ENCODE measurements at places on chromosomes 2 and 18.

- no peak for DNase-seq
Observed at GRCh38 chr2:206480161-206480560, 36.8 kb downstream of the ADAM23 start.

- DNase-seq, result peak; percentile 44
Observed at GRCh38 chr2:46410273-46411244, 68.8 kb upstream of the TMEM247 start.

GRCh38 chr2:126803434-126803775 lies 95.3 kb upstream of the TEX51 start:
- no peak for DNase-seq

DNA sequence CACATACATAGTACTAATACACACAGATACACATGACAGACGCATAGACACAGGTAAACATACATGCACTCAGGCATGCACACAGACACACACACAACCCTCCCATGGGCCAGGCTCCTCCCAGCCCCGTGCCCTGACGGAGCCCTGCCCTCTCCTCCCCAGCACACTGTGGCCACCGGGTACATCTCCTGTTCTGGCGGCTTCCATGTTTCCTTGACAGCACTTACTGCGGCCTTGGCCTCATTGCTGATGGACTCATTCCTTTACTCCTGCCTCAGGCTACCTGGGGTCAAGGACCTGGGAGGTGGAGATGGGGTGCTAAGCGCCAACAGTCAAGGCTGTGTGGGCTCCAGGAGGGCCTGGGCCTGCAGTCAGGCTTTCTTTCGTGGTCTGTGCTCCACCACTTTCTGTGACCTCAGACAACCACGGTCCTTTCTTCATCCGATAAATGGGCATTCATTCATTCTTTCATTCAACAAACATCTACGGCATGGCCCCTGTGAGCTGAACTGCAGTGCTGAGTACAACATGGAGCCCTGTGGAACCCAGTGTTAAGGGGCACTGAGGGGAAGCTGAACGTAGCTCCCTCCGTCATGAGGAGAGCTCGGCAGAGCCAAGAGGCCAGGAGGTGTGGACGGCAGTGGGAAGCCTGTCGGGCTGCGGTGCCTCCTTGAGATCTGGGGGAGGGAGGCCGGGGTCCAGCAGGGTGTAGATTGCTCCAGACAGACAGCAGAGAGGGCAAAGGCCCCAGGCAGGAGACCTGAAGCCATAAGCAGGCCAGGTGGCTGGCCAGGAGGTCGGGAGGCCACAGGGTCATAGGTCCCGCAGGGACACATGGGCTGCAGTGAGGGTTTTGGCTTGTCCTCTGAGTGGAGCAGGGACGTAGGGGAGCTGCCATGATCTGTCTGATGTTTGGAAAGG lies 190.4 kb upstream of the HDAC4 start:
- DNase-seq, result no peak

- DNase-seq, result no peak
Observed at GRCh38 chr2:207479198-207479785, 50.5 kb upstream of the CREB1 start.

DNA sequence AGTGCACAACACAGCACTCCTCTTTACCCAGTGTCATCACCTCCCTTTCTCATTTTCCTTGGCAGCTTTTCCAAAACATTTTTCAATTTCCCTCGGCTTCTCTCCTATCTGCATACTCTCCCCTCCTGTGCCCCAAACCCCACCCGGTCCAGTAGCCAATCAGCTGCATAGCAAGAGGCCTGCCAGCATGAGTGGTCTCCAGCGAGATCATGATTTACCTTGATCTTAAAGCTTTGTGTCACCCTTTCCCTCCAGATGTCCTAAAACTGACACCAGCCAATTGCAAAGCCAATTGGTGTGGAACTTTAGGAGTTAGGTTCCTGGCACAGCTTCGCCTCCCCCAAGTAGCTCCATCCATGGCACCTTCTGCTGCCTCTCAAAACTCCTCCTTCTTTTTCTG lies 45.2 kb upstream of the SH3RF3 start:
- no peak for DNase-seq

GRCh38 chr2:180449171-180449915 lies 442.2 kb upstream of the CWC22 start:
- no peak for DNase-seq

DNA sequence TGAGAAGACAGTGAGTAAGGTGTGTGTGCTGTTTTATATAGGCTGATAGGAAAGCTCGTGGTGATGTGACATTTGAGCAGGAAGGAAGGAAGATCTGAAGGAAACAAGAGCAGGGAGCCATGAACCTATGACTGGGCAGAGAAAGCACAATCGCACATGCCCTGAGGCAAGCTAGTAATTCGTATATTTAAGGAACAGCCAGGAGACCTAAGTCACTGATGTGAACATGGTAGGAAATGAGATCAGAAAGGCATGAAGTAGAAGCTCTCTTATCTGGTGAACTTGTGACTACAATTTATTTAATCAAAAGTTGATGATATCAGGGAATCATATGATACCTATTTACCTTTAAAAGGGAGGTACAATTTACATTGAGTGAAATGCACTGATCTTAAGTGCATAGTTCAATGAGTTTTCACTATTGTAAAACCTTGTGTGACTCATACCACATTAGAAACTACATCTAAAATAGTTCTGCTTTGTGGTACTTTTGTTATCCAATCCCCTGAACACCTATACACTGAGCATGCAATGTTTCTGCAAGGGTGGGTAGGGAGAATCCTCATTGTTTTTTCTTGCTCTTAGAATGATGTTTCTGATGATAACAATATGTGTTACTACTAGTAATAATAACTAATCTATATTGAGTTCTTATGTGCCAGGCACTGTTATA lies 67.5 kb downstream of the GALNT13 start:
- DNase-seq, result no peak

DNA sequence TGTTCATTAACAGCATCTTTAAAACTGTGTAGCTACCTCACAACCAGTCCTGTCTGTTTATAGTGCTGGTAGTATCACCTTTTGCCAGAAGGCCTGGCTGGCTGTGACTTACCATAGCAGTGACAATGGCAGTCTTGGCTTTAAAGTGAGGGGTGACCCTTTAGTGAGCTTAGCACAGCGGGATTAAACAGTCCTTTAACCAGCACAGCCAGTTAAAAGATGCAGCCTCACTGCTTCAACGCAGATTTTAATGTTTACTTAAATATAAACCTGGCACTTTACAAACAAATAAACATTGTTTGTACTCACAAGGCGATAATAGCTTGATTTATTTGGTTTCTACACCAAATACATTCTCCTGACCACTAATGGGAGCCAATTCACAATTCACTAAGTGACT lies 7.0 kb downstream of the RRM2 start:
- DNase-seq, result no peak

DNA sequence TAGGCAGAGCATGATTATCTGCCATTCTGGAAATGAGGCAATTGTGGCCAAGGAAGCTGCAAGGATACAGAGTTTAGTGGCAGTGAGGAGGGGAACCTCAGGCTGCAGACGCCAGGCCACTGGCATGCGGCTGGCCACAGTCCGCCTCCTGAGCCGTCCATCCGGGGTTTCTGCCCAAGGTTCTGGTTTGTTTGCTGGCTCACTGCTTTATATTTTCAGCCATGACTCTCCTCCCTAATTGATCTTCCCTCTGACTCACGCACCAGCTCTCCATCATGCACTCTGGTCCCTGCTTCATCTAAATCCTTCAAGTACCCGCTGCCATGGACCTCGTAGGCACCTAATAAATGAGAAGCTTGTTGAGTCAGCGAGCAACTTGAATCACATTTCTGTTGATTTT lies 107.8 kb upstream of the REV1 start:
- DNase-seq, result no peak

GRCh38 chr18:75530566-75531211 lies 103.2 kb upstream of the SMIM21 start:
- DNase-seq, result no peak

- no peak for DNase-seq
Observed at GRCh38 chr2:237527766-237528165, 38.6 kb upstream of the PRLH start.

DNA sequence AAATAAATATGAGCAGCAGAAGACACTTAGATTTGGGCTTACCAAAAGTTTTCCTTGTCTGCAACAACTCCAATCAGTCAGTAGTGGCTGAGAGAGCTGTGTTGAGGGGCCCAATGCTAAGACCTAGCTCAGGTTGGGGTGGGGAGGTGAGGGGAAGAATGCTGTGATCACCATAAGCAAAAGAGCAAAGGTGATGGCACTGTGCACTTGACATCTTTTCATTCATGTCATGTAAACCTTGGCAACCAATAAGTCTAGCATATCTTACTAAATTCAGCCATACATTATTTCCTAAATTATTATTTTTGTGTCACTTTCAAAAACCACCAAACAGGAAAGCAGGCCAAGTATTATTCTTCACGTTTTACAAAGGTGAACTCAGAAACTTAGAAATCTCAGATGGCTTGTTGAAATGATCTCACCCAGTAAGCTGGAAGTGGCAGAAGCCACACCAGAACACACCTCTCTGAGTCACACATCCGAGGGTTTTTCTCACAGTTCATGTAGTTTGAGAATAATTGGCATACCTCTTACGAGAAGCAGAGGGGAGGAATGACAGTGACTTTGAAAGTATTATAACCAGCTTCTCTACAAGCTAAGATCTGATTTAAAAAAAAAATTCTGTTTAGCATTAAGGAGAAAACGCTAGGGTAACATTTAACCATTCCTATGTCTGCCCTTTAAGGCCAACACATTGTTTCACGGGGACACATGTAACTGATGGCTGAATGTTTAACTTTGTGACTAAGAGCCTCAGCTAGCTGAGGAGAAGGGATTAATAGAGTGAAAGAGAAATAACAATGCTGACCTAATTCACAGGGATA lies 43.3 kb upstream of the SETBP1 start:
- peak; percentile 58 for DNase-seq

DNA sequence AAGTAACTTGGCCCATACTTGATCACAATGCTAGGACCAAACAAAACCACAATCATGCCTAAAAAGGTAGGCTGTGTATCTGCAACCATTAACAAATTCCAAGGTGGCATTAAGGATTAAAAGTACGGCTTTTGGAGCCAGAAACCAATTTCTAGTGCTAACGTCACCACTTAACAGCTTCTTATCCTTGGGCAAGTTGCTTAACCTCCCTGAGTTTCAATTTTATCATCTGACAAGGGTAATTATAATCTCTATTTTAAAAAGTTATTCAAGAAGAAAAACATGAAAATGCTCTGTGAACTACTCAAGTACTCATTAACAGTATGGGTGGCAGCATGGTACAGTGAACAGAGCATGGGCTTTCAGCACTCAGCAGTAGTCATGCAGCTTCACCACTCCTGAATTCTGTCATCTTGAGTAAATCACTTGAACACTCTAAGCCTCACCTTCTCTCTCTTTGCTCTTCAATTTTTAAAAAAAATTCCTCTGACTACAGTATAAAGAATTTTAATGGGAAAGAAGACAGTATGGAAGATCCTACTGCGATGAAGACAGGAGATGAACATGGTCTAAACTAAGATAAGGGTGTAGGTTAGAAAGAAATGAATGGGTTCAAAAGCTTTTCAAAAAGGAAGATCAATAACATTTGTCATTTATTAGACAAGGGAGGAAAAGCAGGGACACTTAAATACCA lies 69.2 kb downstream of the SS18 start:
- no peak for DNase-seq

DNA sequence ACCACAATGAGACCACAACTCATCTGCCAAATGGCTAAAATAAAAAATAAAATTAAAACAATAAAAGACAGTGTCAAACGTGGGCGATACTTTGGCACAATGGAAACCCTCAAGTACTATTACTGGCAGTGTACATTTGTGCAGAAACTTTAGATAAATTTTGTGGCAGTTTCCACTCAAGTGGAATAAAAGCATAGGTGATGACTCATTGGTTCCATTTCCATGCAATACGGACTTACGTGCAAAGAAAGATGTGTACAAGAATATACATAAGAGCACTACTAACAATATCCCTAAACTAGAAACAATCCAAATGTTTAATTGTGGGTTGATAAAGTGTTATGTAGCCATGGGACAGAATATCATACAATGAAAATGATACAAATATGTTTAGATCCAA lies 259.0 kb upstream of the HNMT start:
- no peak for DNase-seq

DNA sequence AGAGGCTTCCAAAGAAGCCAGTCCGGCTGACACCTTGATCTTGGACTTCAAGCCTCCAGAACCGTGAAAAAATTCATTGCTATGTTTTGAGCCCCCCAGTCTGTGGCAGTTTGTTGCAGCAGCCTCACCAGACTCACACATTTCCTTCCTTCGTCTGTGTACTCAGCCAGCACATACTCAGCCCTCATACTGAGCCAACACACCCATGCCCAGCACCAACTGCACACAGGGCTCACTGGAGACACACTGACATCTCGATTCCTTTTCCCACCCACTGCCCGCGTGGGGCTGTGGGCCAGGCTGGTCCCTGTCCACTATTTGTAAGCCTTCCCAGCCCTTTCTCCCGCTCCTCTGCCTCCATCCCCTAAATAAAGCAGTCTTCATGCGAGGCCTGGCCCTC lies 24.1 kb upstream of the NMUR1 start:
- no peak for DNase-seq

DNA sequence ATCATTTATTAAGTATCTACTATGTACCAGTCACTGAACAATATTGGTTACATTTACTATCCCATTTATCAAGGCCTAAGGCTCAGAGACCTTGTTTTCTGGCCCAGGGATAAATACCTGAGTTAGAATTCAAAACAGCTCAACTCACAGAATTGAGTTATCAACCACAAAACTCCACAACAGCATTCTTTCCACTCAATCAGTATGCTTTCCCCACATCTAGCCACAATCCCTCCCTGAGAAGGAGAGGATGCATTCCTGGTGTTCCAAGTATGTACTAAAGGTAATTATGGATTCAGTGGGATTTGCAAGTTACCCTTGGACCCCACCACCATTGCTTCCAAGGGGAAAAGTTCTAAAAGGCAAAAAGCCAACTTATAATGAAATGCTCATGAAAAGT lies 104.2 kb upstream of the PID1 start:
- no peak for DNase-seq

DNA sequence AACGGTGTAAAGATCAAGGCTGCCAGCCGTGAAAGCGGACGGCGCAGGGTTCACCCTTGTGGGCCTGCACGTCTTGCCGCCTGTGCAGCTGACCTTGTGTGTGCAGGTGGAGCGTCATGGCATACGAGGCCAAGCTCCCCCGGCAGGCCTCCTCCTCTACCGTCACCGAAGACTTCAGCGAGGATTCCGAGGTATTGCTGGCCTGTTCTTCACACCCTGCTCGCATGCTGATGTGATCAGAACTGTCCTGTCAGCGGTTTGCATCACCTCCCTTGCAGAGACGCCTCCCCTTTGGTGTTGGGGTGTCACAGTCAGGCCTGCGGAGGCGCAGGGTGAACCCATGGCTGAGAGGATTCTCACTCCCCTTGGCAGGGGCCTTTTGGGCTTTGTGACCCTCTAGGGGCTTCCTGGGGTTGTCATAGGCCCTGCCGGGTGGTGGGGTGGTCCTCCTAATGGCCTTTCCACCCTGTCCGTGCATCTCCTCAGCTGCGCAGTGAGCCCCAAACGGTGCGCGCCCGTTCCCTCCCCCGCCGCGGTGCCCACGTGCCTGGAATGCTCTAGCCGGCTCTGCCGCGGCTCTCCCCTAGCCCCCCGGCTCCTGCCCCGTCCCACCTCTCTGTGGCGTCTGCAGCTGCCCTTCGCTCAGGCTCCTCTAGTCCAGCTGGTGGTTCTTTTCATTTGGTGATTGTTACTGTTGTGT lies 92.5 kb downstream of the DGKD start:
- DNase-seq, result no peak
